ENCODE measurements at places on chromosomes 2 and 18. TPM values are rescaled to one million over a fixed set of nuclear protein-coding genes. Genes with fewer than 3 reads are reported as not detected.

- DNase-seq: no peak
Measured at GRCh38 chr2:122029456-122029855, 274.0 kb downstream of the TSN start.

DHRS9 gene
- not detected for total RNA-seq

DNA sequence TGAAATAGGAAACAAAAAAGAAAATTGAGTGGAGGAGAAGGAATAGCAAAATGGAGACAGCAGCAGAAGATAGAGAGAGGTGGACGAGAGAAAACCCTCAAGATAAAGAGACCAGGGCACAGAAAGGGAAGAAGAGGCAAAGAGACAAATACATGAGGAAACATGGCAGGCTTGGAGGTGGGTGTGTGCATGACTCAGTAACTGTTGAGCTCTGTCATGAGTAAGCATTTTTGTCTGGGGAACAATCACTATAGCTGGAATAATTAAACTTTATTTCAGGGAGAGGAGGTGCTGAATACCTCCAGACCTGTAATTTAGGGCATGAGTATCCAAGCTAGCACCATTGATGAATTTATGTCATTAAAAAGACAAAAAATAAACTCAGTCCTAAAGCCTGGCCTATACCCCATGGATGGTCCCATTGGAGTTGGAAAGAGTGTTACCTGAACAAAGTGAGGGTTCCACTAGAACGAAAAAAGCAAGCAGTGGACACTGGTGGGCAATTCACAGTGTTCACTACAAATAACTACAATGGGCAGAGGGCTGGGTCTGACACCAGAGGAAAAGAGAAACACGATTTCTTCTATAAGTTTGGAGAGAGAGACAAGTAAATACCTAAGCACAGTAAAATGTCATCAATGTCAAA lies 145.5 kb downstream of the ADCYAP1 start:
- DNase-seq: no peak

- DNase-seq: no peak
Measured at GRCh38 chr2:219448099-219448775, 13.6 kb downstream of the SPEG start.

GEN1 gene
- 28.3 TPM for total RNA-seq

DNA sequence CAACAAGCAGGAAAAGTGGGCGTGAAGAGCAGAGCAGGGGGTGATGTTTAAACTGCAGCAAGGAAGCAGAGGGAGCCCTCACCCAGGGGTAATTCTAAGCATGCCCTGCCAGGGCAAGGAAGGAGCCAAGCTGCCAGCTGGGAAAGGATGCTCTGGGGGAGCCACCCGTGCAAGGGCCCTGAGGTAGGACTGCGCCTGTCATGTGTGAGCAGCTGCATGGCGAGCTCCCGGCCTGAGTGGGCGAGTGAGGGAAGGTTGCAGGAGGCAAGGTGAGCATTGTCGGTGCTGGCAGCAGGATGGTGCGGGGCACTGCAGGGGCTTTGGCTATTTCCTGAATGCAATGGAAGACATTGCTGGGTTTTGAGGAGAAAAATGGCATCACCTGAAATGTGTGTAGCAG lies 107.2 kb downstream of the COPS8 start:
- no peak for DNase-seq

- DNase-seq: no peak
Measured at GRCh38 chr2:207051385-207051965, 112.2 kb downstream of the CPO start.

- no peak for DNase-seq
Measured at GRCh38 chr18:76188097-76188496, 306.9 kb downstream of the ZNF516 start.

- DNase-seq: no peak
Measured at GRCh38 chr18:24086082-24086481, 52.8 kb upstream of the CABYR start.

DNA sequence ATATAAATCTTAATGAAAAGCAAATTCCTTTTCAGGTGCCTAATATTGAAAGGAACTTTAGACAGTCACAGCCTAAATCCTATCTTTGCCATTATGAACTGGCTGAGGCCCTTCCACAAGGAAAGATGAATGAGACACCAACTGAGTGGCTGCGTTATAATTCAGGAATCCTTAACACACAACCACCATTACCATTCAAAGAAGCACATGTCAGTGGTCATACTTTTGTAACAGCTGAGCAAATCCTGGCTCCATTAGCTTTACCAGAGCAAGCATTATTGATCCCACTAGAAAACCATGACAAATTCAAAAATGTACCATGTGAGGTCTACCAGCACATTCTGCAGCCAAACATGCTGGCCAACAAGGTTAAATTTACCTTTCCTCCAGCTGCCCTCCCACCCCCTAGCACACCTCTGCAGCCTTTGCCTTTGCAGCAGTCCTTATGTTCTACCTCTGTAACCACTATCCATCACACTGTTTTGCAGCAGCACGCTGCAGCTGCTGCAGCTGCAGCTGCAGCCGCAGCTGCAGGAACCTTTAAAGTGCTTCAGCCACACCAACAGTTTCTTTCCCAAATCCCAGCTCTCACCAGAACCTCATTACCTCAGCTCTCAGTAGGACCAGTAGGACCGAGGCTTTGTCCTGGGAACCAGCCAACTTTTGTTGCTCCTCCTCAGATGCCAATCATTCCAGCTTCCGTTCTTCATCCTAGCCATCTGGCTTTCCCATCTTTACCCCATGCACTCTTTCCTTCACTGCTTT lies 340.1 kb downstream of the ZNF804A start:
- DNase-seq: no peak

DSG4 gene
- not detected for total RNA-seq

SNTG2 gene
- not detected for total RNA-seq

DNA sequence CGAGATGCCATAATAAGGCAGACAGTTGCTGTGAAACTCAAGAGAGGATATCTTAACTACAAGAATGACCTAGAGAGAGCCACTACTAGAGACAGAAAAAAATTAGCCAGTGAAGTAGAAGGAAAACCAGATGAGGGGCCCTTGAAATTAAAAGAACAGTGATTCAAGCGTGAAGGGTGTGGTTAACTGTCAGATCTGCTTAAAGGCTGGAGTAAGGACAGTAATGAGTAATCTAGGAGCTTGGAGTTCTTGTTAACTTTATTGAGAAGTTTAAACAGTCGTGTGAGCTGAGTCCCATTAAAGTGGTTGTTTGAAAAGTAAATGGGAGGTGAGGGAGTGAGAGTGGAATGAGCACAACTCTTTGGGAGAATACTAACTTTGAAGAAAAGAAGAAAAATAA lies 21.3 kb downstream of the PIGN start:
- no peak for DNase-seq

SGPP2 gene
- 0.57 TPM for total RNA-seq

DNA sequence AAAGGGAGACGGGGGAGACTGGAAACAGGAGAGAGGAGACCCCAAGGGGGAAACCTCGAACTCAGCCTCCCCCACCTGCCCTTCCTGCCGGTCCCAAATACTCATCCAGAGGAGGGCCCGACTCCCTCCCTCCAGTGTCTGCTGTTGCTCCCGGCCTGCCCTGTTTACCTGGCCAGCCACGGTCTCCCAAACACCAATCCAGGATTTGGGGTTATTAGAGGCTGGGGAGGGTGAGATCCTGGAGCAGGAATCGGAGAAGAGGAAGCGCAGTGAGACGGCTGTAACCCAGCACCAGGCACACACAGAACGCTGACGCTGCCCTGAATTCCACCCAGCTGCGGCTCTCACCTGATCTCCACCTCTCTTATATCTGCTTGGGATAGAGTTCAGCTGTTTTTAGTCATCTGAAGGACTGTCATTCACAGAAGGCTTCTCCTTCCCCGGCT lies 213.0 kb downstream of the TNS1 start:
- no peak for DNase-seq

DNA sequence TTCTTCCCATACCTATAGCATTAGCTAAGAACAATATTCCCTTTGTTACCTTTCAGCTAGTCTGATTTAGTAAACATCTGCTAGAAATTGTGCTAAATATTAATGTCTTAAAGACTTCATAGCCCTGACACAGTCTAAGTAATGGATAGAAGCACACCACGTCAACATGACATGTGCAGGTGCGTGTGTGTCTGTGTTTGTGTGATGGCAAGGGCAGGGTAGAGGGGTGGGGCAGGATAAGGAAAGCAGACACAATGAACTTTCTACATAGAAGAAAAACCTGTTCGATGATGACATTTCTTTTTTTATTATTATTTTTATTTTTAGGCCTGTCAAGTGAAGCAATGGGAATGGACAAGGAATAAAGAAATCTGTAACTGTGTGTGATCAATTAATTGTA lies 223.3 kb downstream of the NOL4 start:
- no peak for DNase-seq

GRCh38 chr2:168939061-168939460 lies 38.0 kb downstream of the G6PC2 start:
- no peak for DNase-seq

- no peak for DNase-seq
Measured at GRCh38 chr2:37636381-37637066, 34.9 kb downstream of the CDC42EP3 start.

- peak; percentile 48 for DNase-seq
Measured at GRCh38 chr2:173669271-173669853, 295.8 kb downstream of the SP3 start.

DNA sequence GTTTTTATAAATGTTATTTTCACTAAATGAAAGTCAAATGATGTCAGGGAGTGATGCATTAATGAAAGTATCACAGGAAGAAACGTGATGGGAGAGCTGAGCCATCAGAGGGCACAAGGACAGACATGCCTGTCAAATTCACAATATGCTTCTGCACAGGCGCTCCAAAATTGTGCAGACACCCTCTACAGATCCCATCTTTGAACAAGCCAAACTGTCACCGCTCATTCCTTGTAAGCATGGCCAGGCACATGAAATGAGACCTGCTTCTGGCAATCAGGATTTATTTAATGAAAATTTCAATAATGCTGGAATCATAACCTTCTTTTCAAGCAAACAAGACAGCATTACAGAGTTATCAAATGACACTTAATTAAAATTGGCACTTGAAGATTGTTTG lies 20.4 kb upstream of the FSHR start:
- no peak for DNase-seq

DNA sequence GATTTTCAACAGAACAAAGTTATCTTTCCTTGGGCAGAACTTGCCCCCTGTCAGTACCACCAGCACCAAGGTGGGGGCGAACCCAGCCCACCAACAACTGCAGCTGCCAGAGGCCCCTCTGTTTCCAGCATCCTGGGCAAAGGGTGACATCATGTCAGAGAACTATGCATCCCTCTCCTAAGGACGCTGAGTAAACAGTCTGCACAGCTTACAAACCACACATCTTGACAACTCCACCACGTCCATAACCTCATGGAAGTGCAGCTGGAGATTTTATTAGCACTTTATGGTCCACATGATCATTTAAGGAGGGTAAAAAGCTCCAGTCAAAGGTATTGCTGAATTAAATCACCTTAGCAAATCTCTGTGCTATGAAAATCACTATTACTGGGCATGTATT lies 40.4 kb downstream of the PIEZO2 start:
- no peak for DNase-seq

DNA sequence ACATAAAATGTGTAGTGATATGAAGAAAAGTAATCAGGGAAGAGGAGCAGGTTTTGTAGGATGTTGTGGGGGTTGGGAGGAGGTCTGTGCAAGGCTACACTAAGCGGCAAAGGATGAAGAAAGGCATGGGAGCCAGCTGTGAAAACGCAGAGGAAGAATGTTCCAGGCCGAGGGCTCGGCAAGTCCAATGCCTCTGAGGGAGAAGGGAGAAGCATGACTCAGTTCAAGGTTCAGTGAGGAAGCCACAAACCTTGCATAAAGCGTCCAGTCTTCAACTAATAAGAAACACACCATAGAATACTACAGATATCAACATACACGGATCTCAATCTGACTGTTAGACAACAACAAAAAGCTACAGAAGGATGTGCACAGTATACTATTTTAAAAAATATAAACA lies 16.2 kb downstream of the EPB41L3 start:
- no peak for DNase-seq

GALNT13 gene
- 3.6 TPM for total RNA-seq

SERPINB11 gene
- not detected for total RNA-seq

LRRC30 gene
- total RNA-seq: not detected

ASXL3 gene
- total RNA-seq: not detected

- DNase-seq: no peak
Measured at GRCh38 chr2:174048243-174048642, 83.1 kb upstream of the SP3 start.

DNA sequence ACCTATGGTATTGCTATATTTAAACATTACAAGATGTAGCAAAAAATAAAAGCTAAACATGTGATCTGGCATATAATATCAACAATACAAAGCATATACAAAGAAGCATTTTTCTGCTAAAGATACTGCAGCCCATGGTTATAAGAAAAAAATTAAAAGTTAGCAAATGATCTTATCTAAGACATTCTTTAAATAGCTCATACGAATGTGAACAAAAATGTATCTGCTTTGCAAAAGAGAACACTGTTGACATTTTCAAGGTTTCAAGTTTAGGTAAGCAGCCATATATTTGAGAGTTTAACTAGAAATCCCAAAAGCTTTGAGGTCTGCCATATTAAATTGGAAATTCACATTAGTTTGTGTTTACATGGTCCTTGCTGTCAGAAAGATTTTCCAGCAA lies 301.0 kb upstream of the SLC39A10 start:
- DNase-seq: no peak

DNA sequence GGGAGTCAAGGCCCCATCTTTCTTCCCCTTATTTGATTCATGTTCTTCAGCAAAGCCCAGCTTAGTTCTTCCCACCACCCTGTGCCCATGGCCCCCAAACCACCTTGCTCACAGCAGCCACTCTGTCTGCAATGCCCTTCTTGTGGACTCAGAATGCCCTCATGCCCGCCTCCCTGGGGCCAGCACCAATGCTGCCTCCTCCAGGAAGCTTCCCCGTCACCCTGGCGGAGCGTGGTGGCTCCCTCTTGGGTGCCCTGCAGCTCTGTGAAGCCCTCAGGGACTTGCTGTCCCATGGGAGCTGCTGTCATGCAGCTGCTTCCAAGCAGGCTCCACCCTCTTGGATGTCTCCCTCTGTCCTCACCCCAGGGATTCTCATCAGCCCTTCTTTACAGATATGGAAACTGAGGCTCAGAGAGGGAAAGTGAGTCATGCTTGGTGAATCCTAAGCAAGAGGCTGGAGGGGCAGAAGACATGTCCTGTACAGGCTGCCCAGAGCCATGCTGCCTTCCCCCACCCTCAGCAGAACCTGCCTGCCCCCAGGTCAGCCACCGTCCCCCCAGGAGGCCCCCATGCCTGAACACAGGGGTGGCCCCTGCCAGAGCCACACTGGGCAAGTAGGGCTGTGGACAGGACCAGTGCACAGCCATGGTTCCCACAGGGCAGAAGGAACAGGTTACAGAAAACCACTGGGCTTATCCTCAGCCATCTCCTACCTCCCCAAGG lies 11.8 kb upstream of the DUSP2 start:
- DNase-seq: no peak

- no peak for DNase-seq
Measured at GRCh38 chr2:60984720-60985119, 32.8 kb upstream of the PEX13 start.

GATA6 gene
- 12.3 TPM for total RNA-seq

DNA sequence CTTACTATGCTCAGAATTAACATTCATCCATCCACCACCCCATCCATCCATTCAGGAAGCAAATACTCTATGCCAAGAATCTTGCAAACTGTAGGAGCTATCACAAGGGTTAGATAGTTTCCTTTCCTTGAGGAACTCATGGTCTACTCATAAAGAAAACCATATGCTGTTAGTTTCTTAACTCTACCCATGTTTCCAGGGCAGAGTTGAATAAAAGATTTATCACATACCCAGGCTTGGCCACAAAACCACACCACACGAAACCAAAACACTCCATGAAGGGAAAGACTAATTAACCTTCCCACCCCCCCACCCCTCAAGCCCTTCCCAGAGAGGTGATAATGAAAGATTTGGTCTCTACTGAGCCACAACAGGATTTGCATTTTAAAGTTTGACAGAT lies 23.7 kb upstream of the MSGN1 start:
- DNase-seq: no peak

- DNase-seq: peak; percentile 97
Measured at GRCh38 chr2:72367530-72368225, 220.0 kb upstream of the CYP26B1 start.

Measured in PC-9 (cell line).